ENCODE measurements at places on chromosomes 1 and 21.

DNA sequence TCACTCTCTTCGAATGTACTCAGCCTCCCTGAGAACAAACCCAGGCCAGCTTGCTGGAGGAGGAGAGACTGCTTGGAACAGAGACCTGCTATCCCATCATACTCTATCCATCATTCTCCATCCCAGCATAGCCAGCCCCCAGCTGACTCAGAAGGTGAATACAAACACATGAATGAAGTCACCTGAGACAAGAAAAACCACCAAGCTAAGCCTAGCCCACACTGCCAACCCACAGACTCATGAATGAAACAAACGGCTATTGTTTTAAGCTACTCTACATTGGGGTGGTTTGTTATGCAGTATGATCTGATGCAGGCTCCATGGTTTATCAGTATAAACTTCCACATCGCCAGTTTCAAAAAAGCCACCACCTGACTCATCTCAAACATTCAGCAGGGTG, 395.6 kb downstream of the SETD4 start:
- no peak for DNase-seq

GRCh38 chr1:200215350-200215749, 187.8 kb downstream of the NR5A2 start:
- DNase-seq: no peak

DNA sequence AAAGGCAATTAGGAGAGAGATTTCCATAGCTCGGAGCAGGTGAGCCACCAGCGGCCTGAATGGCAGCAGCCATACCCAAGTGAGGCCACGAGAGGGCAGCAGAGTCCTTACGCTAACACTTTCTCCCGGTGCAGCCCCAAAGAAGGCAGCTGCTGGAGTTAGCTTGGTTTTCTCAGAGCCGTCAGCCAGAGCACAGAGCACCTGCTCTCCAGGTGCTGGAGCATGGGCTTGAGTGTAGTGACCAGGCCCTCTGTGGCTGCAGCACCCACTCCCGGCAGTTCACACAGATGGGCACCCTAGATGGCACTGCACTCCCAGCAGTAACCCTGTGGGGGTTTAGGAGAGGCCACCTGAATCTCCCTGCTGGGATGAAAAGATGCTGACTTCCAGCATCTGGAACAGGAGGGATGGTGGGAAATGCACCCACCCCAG, 45.8 kb downstream of the TMCC2 start:
- DNase-seq: peak; percentile 85

DNA sequence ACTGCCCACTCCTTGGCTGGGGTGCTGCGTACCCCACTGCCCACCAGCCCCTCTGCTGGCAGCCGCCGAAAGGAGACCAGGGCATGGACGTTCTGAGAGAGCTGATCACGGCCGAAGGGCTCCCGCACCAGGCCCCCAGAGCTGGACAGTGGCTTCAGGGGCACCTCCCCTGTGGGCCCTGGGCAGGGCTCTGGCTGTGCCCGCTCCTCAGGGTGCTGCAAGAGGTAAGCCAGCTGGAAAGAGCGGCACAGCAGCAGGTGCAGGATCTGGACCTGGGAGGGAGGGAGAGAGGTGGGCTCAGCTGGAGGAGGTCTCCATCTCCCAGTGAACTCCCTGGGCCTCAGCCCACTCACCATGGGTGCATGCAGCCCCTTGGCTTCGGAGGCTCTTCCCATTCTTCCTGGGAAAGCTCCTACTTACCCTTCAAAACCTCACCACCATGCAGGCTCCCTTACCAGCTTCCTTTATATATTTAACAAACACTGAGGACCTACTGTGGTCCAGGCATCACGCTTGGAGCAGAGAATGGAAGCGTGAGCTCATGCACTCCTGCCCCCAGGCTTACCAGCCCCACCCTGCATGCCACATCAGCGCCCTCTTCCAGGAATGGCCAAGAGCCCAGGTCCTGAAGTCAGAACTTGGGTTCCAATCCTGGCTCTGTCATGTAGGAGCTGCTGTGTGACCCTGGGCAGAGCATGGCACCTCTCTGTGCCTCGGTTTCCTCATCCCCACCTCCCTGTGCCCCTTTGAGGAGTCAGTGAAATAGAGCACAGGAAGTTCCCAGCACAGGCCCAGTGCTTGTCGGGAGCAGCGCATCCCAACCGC, 6.8 kb upstream of the KIF17 start:
- DNase-seq: no peak

DNA sequence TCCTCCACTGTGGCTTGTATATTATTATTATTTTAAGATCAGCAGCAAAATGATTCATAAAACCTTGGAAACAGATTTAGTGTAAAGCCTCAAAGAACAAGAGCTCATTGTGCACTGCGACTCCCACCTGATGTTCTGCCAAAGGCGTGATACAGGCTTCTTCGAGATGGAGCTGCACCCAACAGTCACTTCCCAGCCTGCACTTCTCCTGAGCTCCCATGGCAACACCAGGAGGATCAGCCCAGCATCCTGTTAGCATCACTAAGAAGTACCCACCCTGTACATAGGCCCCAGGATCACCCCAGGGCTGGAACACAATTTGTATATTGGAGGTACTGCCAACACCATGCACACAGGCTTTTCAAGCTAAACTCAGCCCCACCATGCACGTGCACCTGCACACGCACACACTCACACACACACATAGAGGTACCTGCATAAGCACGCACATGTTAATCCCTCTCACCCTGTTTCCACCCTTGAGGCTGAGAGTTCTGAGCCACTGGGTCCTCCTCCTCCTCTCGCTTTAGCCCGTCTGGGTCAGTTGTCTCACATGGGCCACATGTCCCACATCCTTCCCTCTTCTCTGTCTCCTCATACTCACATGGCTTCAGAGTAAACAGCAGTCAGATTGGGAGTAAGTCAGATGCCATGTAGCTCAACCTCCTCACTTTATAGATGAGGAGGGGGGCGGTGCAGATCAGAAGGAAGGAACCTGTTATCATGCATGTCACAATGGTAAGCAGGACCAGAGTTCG, 281.9 kb upstream of the POU3F1 start:
- DNase-seq: no peak

DNA sequence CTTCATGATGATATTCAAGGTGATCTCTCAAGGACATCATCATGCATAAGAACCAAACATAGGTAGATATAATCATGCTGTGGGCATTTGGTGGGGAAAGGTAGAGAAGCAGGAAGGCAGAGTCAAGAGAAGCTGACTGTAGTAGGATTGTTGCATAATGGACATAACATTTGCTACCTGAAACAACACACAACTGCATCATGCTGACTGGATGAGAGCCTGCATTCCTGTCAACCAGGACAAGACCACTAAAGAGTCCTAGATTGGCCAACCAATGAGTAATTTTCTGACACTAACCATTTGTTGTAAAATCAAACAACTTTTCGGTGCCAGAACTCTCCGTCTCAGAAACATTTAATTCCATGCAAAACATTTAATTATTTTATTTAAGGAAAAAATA, 377.2 kb downstream of the PLPP3 start:
- DNase-seq: no peak

DNA sequence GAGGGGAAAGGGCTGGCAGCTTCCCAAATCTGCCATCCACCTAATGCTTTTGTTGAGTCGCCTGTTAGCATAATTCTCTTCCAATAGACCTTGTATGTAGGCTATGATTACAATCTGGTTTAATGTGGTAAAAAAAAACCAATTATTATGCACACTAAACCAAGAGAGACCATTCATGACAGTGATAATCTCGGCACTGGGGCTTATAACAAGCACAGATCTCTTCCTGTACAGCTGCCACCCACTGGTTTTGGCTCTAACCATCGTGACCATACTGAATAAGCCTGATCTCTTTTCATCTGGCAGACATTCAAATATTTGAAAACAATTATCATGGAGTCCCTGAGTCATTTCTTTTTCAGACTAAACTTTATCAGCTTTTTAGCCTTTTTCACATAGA, 12.0 kb upstream of the SYT14 start:
- DNase-seq: no peak

DNA sequence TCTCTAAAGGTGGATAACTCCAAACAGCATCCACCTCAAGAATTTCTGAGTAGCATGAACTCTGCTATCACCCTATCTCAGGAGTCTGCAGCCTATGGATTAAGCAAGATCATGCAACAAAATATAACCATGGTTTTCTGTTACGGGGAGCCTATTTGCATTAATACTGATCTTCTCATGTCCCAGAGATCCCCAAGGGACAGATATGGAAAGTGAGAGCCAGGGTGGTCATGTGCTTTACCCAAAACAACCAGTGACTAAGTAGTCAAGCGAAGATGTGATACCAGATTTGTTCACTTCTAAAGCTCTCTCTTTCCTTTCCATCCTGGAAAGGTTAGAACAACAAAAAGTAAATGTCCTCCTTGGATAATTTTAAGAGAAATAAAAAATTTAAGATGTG, 125.1 kb downstream of the PRRX1 start:
- DNase-seq: no peak

DNA sequence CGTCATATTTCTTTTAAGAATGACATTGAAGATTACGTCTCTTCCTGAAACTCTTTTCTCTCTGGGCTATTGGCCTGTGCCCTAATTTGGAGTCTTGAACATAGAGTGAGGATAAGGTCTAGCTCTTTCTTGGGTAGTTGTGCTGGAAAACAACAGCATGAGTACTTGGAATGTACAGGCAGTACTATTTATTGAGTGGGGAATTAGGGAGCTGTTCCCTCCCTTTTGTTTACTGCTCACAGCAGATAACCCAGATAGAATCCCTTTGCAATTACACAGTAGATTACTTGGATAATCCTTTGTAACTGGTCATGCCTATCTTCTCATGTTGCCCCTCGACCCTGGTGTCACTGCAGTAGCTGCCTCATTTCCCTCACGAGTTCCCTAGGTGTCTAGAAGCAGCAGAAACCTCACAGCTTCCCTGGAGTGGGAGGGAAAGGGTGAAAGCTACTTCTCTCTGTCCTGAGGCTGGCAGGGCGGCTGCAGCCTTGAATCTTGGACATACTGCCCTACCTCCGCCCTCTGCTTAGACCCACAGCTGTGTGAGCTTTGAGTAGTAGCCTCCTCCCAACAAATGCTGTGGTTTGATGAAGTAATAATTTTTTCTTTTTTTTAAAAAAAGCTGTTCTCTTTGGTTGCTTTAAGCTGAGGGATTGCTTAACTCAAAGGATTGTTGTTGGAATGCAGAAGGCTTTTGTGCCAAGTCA, 70.6 kb downstream of the FGGY start:
- no peak for DNase-seq

GRCh38 chr1:29475326-29475725, 239.0 kb downstream of the PTPRU start:
- DNase-seq: no peak

GRCh38 chr1:9406111-9406510, 113.4 kb downstream of the SPSB1 start:
- DNase-seq: no peak

GRCh38 chr1:88224906-88225305, 459.2 kb upstream of the PKN2 start:
- DNase-seq: no peak

All from CD4-positive, alpha-beta T cell treated with Interleukin-6 at 100 ng/mL for 8 hours (primary cell).